ENCODE measurements at places on chromosomes 3 and 15.

- no peak for DNase-seq
Measured at GRCh38 chr3:144771381-144771870, 799.8 kb downstream of the DIPK2A start.

- DNase-seq: no peak
Measured at GRCh38 chr15:70876011-70876410, 16.2 kb downstream of the THAP10 start.

GRCh38 chr15:76988867-76989780 is 5.8 kb upstream of the PSTPIP1 start:
- DNase-seq: no peak

- no peak for DNase-seq
Measured at GRCh38 chr15:76200083-76200465, 111.2 kb downstream of the ETFA start.

DNA sequence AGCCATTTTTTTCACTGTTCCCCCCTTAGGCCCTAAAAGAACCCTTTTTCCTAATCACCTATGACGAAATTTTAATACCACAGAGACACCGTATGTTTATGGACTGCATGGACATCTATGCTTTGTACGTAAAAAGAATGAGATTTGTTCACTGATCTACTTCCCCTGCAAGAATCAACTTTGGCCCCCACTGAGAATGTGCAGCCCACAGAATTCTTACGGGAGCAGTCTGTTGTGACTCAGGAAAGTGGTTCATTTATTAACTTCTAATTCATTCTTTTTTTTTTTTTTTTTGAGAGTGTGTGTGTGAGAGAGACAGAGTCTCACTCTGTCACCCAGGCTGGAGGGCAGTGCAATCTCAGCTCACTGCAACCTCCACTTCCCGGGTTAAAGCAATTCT is 17.6 kb downstream of the EIF4E3 start:
- DNase-seq: no peak

GRCh38 chr15:45130291-45131000 is 652 bp downstream of the DUOX1 start:
- DNase-seq: no peak

- no peak for DNase-seq
Measured at GRCh38 chr3:184604039-184604601, 42.5 kb downstream of the EPHB3 start.

DNA sequence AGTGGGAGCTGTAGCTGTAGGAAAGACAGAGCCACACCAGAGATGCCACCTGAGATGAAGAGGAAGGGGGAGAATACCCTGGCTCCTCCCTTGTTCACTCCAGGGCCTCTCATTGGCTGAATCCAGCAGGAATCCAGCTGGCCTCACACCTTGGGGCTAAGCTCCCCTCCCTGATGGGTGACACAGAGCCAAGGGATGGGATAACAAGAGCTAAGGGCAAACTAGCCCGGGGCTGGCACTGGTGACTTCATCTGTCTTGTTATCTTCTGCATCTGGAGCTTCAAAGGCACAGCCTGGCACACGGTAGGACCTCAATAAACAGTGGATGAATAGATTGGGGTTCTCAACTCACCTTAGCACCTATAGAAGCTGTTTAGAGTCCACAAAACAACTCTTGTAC is 13.8 kb upstream of the GATA2 start:
- no peak for DNase-seq

DNA sequence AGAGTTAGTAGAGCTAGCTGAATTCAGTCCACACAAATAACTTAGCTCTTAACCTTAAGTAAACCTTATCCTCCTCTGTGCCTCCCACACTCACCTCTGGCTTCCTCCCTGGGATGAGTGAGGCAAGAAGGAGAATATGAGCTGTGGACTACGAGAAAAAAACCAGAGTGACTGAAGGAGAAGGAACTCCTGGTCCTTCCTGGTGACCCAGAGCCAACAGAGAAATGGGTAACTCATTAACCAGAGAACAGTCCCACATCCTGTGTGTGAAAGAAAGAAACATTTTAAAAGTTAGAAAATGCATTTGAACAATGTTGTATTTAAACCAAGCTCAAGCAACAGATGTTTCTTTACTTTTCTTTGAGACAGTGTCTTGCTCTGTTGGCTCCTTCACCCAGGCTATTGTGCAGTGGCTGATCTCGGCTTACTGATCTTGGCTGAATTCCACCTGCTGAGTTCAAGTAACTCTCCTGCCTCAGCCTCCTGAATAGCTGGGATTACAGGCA is 27.5 kb upstream of the FAM81A start:
- DNase-seq: no peak

GRCh38 chr3:38099518-38099917 is 37.4 kb downstream of the ACAA1 start:
- no peak for DNase-seq

DNA sequence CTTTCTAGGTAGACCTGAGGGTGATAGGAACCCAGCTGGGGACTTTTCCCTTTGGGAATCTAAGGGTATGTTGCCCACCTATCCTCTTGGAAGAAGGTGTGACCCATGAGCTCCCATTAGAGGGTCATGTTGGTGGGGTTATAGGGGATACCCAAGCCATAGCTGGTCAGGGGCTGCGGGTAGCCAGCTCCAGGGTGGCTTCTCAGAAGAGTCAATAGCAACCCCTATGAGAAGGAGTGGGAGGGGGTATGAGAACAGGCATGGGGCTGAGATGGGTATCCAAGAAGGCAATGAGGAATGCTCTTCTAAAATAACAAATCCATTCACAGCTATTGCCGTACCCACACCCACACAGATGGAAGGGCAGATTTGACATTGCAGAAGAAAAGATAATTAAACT is 217.8 kb downstream of the UACA start:
- DNase-seq: no peak

DNA sequence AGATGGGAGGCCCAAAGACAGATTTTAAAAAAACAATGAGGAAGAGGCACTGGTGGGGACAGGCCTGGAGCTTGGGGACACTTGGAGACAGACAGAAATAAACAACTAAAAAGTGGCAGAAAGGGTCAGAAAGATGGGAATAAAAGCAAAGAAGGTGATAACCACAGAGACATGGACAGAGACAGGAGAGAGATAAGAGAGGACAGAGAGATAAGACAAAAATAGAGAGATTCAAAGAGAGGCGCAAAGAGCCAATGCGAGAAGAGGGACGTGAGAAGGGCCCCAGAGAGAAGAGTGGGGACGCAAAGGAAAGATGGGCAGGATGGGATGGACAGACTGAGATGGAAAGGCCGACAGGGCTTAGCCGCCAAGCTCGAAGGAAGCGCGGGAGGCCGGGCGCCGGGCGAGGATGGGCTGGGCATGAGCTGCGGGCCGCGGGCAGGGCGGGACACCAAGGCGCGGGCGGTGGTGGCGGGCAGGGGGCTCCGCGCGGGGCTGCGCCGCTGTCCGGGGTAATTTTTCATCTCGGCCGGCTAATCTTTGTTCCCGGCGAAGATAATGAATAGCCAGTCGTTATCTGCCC is 3.1 kb upstream of the GATA2 start:
- DNase-seq: no peak

DNA sequence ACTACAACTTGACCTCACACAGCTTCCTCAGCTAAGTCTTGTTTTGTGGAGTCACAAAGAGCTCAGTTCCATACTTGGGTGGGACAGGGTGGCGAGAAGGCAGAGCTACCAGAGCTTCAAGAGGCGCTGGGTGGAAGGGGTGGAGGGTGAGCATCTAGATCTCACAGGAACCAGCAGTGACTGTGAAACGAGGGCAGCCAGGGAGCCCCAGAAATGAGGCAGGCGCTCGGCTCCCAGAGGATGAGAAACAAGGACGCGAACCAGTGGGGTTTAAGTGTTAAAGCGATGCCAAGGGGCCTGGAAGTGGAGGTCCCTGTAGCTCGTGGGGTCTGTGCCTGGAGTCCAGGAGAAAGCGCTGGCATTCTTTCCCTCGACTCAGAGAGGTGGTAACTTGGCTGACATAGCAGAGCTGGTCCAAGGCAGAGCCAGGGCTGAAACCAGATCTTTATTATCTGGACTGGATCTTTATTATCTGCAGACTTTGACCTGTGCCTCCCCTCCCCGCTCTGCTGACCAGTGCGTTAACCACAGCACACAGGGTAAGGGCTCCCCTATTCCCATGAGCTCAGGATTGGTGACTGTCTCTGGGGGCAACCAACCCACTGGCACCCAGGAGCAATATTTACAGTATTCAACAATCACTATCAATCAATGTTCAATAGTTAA is 26.2 kb upstream of the TRPM1 start:
- no peak for DNase-seq

DNA sequence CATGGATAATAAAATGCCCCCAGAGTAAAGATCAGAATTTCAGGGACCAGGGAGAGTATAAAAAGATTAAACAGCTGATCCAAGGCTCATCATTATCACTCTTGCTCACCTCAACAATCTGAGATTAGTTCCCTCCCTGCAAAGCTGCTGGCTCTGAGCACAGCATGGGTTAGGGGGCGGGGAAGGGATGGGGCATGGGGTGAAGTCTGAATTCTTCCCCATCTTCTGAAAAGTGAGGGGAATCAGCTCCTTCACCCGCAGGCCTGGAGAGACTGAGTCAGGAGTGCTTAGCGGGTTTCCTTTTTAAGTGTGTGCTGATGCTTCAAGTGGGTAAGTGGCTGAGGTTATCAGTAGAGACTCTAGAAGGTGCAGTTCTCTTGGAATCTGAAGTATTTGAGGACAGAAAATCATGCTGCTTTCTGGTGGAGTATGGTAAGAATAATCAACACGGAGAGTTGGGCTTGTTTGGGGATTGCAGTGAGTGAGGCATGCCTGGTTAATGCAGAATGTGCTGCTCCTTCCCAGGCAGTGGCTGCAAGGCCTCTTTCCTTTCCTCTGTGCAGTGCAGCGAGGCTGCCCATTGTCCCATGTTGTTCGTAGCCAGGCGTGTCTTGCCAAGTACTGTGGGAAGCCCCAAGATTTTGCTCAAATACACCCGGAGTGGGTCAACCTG is 59.2 kb upstream of the TRAK1 start:
- DNase-seq: no peak

DNA sequence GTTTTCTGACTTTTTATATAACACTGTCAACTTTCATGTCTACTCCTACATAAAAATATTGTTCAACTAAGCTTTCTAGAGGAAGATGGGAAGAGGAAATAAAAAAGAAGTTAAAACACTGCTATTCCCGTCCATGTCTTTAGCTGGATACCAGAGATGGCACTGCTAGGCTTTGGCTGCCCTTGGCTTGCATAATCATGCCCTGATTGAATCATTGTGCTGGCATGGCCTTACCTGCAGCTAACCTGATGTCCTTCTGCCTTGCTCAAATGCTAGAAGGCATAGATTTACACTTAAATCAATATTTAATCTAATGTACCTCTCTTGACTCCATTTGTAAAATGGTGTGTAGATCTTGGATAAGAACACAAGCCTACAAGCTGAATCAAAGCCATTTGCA is 539.7 kb upstream of the IL12A start:
- no peak for DNase-seq

DNA sequence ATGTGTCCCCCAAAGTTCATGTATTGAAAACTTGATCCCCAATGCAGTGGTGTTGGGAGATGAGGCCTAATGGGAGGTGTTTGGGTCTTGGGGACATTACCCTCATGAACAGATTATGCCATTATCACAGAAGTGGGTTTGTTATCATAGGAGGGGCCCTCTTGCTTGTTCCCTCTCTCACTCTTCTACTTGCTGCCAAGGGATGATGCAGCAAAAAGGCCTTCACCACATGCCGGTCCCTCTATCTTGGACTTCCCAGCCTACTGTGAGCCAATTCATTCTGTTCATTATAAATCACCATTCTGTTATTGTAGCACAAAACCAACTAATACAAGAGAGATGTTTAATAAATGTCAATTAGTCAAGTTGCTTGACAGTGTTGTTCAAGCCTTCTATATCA is 47.2 kb downstream of the FAM227B start:
- no peak for DNase-seq

DNA sequence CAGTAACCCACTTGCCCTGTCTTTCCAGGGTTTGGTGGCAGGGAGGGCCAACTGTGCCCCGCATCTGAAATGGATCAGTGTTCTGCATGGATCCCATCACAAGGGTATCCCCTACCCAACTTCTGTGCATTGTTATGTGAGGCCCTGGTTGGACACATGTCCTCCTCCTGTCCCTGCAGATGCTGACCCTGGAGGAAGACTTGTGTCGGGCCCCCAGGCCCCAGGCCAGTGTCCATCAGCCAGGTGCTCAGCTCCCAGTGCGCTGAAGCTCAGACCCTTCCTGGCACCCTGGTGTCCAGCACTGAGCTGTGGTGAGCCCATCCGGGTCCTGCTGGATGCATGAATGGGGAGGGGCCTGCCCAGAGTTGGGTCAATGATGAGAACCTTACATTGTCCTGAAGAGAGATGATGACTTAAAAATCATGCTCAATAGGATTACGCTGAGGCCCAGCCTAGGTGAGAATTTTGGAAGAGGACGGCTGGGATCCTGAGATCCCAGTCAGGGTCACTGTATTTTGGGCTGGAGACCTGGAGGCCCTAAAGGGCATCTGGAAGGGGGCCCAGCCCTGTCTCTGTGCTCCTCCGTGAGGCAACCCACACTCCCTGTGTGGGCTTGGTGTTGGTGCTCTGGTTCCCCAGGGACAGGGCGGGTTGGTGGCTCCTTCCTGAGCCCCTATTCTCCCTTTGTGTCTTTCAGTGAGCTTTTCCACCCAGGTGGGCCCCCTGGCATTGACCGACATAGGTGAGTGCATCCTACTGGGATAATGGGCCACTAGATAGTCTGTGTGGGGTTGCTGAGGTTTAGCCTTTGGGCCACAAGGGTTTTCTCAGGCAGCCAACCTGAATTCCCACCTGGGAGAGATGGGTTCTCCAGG is 199.1 kb downstream of the UBE3A start:
- no peak for DNase-seq

- no peak for DNase-seq
Measured at GRCh38 chr3:129162729-129163579, 2.1 kb upstream of the ISY1 start.

DNA sequence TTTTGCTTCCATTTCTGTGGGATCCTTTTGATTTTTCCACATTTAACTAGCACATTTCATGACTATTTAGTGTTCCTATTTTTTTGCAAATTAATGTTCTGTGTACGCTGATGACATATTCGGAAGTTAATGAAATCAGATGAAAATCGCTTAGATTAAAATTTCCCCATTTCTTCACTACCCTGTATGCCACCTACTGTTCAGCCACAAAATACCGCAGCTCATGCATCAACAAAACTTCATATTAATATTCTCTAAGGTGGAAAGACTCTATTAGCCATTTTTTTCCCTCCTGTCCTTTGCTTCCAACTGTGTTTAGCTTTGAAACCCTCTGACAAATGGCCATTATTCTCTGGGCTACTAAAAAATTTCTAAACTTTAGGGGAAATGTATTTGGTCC is 300.6 kb downstream of the MECOM start:
- DNase-seq: no peak

DNA sequence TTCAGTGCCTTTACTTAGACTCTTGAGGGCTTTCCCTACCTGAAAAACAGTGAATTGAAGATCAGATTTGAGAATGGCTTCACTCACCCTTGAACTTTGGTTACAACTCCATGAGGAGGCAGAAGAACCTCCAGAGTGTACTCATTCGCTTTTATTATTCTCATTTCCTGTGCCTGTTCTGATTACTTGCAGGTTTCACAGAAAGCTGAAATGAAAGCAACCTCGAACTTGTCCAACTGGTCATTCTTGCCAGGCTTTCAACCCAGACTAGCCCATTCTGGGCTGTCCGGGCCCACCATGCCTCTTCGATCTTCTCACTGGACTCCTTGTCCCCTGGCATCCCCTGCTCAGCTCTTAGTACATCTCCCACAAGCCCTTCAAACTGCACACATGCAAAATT is 20.2 kb upstream of the THUMPD3 start:
- no peak for DNase-seq

Measured in activated T-cell treated with anti-CD3 and anti-CD28 coated beads for 1 hour (primary cell).